ENCODE measurements at places on chromosomes 6 and 20. TPM values are rescaled to one million over a fixed set of nuclear protein-coding genes. Genes with fewer than 3 reads are reported as not detected.

Gene PGC
- total RNA-seq: not detected

Gene GPLD1
- total RNA-seq: 0.45 TPM

Gene SLC23A2
- 18.6 TPM for total RNA-seq

Gene HLA-DQB1
- total RNA-seq: 21.0 TPM

Gene TRERF1
- 35.3 TPM for total RNA-seq

Gene SLC22A1
- total RNA-seq: 5.8 TPM

Gene TRIM26
- total RNA-seq: 87.5 TPM

Gene CHD6
- total RNA-seq: 33.0 TPM

Gene MACROD2
- total RNA-seq: not detected

Gene FOXF2
- not detected for total RNA-seq

Gene TSHZ2
- total RNA-seq: 1.1 TPM

Gene C6orf163
- total RNA-seq: 4.2 TPM

Gene LEMD2
- total RNA-seq: 62.1 TPM

Gene C6orf58
- total RNA-seq: not detected
